ENCODE measurements at places on chromosomes 7 and 10. TPM values are rescaled to one million over a fixed set of nuclear protein-coding genes. Genes with fewer than 3 reads are reported as not detected.

DNA sequence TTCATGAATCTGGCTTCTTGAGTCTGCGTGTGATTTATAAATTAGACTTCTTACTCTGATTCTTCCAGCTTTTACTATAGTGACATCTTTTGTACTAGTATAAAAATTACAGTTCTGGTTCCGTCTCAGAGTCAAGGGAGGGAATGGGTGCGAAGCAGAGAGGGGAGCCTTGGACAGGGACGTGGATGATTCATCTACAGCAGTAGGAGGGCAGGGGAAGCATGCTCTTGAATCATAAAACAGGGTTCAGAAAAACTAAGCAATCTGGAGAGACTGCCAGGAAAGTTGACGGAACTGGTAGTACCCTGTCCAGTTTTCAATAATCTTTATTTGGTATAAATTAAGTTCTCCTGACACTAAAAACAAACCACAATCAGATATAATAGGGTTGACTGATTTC is 58.1 kb downstream of the ITGA8 start:
- no peak for DNase-seq

- DNase-seq, result no peak
Observed at GRCh38 chr7:8590791-8591190, 157.4 kb downstream of the NXPH1 start.

DNA sequence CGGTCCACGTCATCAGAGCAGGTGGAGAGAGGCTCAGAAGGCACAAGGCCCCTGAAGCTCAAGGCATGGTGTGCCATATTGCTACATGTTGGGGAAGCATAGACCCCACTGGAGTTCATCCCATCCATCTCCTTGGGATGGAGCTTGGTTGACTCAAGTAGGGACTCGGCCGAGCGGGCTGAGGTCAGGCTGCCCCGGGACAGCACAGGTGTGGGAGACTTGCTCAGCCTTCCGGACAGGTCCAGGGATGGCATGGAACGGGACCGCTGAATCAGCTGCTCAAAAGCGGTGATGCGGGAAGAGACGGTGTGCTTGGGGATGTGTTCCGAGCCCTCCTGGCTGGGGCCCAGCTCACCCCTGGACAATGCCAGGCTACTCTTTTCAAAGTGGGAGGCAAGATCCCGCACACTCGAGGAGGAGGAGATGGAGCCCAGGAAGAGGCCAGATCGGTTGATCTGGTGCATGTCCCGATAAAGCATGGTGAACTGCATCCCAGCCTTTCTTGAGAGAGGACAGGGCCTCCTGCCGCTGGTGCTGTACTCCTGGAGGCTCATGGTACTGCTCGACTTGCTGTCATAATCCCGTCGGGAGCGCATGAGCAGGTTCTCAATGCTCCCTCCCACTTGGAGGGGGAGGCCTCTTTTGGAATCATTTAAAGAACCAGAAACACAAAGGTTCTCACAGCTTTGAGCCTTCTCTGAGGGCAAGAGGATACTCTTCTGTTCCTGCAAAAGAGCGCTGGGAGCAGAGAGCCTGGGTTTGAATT is 65.6 kb upstream of the PDLIM1 start:
- DNase-seq, result no peak

DNA sequence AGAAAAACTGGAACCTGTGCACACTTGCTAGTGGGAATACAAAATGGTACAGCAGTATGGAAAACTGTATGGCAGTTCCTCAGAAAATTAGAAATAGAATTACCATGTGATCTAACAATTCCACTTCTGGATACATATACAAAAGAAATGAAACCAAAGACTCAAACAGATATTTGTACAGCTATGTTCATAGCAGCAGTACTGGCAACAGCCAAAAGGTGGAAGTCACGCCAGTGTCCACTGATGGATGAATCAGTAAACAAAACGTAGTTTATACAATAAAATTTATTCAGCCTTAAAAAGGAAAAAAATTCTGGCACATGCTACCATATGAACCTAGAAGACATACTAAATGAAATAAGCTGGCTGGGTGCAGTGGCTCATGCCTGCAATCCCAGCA is 23.0 kb downstream of the IDE start:
- no peak for DNase-seq

DNA sequence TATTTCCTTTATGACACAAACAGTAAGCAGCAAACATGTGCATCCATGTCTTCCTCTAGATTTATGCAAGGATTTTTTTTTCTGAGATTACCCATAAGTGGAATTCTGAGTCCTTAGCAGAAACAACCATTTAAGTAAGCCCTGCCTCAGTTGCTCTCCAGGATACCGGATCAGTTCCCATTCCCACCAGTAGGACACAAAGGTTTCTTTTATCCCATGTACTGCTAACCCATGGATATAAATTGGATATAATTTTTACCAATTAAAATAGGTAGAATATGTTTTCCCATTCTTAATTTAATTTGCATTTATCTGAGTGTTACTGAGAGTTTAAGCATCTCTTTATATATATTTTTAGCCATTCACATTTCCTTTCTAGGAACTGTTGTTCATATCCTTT is 280.9 kb downstream of the FGFR2 start:
- no peak for DNase-seq

GRCh38 chr10:89091496-89091895 is 100.9 kb downstream of the FAS start:
- no peak for DNase-seq

DNA sequence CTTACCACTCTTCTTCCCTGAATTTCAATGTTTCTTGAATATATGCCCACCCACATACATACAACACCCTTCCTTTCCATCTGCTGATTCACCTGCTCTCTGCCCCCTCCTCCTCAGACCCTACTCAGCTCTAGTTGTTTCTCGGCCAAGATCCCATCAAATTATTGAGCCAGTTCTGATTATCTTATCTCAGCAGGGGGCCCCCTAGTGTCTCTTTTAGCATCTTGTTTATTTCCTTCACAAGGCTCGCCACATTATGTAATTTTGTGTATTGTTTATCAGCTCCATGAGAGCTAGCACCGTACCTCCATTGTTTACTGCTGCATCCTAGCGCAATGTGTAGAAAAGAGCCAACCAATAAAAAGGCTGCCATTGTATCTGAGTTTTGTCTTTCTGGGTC is 71.9 kb downstream of the FAM13C start:
- no peak for DNase-seq

GRCh38 chr10:101565370-101565900 is 22.6 kb downstream of the POLL start:
- no peak for DNase-seq

- no peak for DNase-seq
Observed at GRCh38 chr10:116728526-116729096, 13.8 kb downstream of the HSPA12A start.

- DNase-seq, result no peak
Observed at GRCh38 chr10:22774102-22774501, 59.7 kb upstream of the PIP4K2A start.

DNA sequence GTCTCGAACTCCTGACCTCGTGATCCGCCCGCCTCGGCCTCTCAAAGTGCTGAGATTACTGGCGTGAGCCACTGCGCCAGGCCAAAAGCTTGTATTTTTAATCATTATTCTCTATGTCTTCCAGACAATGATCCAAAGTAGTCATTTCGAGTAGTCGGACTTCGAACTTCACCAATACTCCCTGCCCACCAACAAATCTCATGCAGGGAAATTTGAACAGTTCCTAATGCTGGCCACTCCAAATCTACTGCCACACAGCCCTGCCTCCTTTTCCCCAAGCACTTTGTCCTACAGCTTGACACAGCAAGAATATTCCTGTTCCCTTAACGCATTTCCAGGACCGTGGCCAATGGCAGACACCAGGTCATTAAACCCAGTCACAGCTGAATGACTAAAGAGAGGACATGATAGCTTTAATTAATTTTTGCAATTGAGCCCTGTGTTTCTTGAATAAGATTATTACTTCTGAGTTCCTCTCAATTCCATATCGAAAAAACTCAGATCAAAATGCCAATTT is 142.3 kb upstream of the NRP1 start:
- DNase-seq, result no peak

GRCh38 chr7:44709011-44709915 is 39.4 kb upstream of the ZMIZ2 start:
- no peak for DNase-seq

RTKN2 gene
- total RNA-seq, result 4.1 TPM

CABCOCO1 gene
- total RNA-seq, result not detected

INTS1 gene
- 115 TPM for total RNA-seq

C7orf33 gene
- not detected for total RNA-seq

AKR1C4 gene
- not detected for total RNA-seq

SFTPA1 gene
- not detected for total RNA-seq

Measured in activated naive CD8-positive, alpha-beta T cell treated with anti-CD3 and anti-CD28 coated beads, Interleukin-2, amount 10 ng/mL, durations not matched to agents 7 days and 5 days (primary cell).